T47D (cell line): ENCODE measurements at places on chromosomes 12 and 14.

DNA sequence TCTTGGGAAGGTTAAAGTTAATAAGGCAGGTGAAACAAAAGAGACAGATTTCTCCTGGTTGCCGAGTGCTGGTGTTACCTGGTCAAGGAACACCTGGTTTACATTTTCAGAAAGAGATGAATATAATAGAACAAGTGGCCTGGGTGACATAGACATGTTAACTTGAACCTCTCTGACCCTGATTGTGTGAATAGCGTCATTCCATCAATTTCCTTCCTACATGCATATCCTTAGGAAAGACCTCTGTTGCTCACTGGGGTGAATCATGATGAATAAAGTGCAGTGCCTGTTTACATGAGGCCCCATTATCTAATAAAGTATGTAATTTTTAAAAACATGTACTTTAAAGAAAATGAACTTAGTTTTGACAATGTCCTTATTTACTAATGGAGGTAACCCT is 1822.9 kb upstream of the FLRT2 start:
- DNase-seq, result no peak

GRCh38 chr12:13573698-13574321 is 377.3 kb downstream of the EMP1 start:
- no peak for DNase-seq

- no peak for DNase-seq
Measured at GRCh38 chr14:58243790-58244555, 670 bp upstream of the PSMA3 start.

GRCh38 chr12:45458854-45459807 is 243.2 kb downstream of the ANO6 start:
- DNase-seq, result no peak

- no peak for DNase-seq
Measured at GRCh38 chr14:78790271-78790670, 620.1 kb downstream of the NRXN3 start.

GRCh38 chr12:46832130-46832704 is 6.4 kb upstream of the SLC38A4 start:
- DNase-seq, result no peak

DNA sequence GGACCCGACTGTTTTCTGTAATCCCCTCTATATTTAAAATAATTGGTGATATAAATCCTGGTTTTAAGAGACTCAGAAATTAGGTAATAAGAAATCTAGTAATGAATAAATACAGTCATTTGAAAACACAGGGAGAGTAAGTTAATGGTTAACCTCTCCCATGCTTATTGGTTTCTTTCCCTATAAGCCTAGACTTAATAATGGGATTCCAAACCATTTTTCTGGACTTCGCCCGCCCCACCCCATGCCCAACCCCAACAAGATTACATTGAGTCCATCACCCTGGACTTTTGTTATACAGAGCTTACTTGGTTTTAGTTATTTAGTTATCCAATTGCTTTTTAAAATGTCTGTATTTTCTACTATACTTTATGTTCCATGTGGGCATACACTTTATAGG is 98.7 kb downstream of the WIF1 start:
- no peak for DNase-seq

- DNase-seq, result no peak
Measured at GRCh38 chr12:47282206-47282605, 202.4 kb upstream of the AMIGO2 start.

DNA sequence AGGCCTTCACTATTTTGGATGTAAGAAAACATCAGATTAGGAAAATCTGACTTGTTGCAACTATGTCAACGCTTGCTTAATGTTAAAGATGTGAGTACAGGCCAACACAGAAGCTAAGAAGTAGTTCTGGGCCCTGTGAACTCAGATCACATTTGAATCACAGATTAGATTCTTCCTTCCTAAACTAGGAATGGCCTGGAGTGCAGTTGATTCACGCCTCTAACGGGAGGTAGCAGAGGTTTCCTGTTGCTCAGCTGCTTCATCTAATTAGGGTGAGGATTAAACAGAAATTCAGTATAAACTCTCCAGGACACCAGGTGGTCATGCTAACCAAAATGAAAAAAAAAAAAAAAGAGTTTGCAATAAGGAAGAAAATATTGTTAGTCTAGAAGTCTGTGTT is 314.3 kb downstream of the TRHDE start:
- DNase-seq, result no peak

DNA sequence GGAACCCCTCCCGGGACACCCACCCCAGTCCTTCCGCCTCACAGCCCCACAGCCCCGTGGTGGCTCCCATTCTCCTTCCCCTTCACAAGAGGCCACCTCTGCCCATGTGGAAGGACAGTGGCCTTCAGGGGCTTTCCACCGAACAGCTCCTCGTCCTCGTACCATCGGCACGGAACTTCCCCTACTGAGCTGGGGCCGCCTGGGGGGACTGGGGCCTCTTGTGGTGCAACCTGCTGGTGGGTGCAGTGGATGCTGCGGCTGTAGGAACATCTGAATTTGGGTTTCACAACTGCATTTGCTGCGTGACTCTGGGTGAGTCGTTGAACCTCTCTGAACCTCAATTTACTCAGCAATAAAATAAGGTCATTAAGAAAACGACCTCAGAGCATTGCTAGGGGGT is 50.9 kb downstream of the RFLNA start:
- DNase-seq, result no peak

- DNase-seq, result no peak
Measured at GRCh38 chr12:16610743-16611142, 4.8 kb upstream of the LMO3 start.

- no peak for DNase-seq
Measured at GRCh38 chr14:21210023-21210422, 54.2 kb upstream of the OR5AU1 start.

GRCh38 chr14:20772650-20773049 is 4.4 kb downstream of the EDDM3B start:
- no peak for DNase-seq

- no peak for DNase-seq
Measured at GRCh38 chr12:3367750-3368444, 123.1 kb upstream of the PRMT8 start.
